ENCODE measurements at places on chromosomes 13 and 19. TPM values are rescaled to one million over a fixed set of nuclear protein-coding genes. Genes with fewer than 3 reads are reported as not detected.
A peak's percentile ranks its signal among the peaks of the same experiment; 100 is the strongest.

GRCh38 chr13:88718781-88719180 lies 1047.6 kb downstream of the SLITRK5 start:
- DNase-seq: no peak

DNA sequence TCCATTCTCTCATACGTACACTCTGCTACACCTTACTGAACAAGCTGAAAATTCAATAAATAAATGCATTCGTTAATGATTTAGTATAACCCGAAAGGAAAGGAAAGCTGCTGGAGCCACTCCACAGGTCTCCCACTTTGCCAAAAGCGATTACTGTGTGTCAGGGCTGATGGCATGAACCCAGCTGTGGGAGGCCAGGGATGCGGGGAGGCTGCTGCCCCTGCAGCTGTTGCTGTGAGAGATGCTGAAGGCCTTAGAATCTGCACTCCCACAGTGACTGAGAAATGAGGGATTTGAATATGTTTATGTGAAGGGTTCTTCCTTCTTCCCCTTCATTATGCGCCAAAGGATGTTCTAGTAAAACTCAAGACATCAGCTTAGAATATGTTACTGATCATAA lies 58.7 kb upstream of the NBEA start:
- no peak for DNase-seq

Gene C1QTNF9B
- not detected for total RNA-seq

DNA sequence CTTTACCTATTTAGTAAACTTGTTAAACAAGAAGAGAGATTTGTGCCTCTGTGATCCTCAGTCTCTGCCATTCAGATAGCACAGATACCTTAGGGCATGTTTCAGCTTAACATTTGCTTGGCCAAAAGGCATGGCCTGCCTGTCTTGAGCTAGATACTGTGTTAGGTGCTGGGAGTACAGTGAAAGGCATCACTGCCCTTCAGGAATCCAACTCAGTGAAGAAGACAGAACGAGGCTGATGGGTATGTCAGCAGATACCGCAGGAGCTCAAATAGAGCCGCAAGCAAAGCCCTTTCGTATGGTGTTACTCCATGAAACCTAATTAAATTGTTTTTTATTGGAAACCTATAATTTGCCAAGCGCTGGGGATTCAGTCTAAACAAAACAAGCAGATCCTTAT lies 12.9 kb downstream of the ZNF507 start:
- DNase-seq: no peak

DNA sequence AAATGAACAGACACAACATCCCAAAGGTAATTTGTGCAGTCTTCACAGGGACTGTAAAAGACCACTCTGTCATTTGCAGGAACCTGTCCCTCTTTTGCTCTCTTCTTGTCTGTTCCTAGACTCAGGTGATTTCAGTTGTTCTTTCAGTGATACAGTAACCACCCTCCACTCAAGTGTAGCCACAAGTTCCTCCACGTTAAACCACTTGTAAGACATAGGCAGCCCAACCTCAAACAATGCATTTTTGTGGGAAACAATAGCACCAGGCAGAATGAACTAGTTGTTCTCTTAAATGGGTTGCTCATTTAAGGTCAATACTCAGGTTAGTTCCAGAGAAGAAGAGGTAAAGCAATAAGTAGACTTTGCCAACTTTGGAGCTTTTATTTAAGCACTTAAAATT lies 359.4 kb downstream of the MZT1 start:
- no peak for DNase-seq

DNA sequence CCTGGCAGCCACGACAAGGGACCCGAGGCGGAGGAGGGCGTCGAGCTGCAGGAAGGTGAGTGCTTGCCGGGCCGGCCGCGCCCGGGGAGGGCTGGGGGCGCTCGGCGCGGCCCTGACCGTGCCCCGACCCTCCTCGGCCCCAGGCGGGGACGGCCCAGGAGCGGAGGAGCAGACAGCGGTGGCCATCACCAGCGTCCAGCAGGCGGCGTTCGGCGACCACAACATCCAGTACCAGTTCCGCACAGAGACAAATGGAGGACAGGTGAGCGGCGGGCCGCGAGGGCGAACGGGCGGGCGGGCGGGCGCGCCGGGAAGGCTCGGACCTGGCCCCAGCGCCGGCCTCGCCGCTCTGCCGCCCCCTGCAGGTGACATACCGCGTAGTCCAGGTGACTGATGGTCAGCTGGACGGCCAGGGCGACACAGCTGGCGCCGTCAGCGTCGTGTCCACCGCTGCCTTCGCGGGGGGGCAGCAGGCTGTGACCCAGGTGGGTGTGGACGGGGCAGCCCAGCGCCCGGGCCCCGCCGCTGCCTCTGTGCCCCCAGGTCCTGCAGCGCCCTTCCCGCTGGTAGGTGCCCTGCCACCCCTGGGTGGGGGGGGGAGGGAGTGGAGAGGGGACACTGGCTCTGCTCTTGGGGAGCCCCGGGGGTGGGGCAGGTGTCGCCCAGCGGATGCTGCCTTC lies 816 bp downstream of the USF2 start:
- peak; percentile 54 for DNase-seq

DNA sequence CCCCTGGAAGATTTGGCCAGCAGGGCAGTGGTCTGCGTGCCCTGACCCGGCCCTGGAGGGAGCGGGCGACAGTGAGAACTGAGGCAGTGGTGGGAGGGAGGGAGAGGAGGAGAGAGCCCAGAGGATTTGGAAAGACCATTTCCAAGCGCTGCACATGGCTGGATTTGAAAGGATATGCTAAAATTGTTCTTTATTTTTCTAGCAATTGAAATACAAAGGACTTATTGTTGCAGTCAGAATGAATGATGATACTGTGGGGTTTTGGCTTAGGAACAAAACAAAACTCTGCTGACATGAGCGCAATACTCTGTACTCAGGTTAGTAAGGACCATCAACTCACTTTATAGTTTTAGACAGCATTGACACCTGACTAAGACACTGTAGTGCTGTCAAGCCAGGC lies 69.5 kb downstream of the TNFRSF19 start:
- no peak for DNase-seq

- no peak for DNase-seq
Measured at GRCh38 chr19:9835507-9835949, 410 bp downstream of the PIN1 start.
